Activated naive CD4-positive, alpha-beta T cell (primary cell): ENCODE measurements at places on chromosomes 11 and 22.

- DNase-seq, result no peak
These were observed 46.8 kb downstream of the PKNOX2 start for GRCh38 chr11:125211191-125211947.

GRCh38 chr11:64268893-64269539, 15.4 kb downstream of the BAD start:
- DNase-seq, result no peak

- no peak for DNase-seq
These were observed 914.5 kb downstream of the METTL15 start for GRCh38 chr11:29022676-29023075.

- DNase-seq, result peak; percentile 31
These were observed 38.1 kb upstream of the LINC01488 start for GRCh38 chr11:69443138-69443967.

DNA sequence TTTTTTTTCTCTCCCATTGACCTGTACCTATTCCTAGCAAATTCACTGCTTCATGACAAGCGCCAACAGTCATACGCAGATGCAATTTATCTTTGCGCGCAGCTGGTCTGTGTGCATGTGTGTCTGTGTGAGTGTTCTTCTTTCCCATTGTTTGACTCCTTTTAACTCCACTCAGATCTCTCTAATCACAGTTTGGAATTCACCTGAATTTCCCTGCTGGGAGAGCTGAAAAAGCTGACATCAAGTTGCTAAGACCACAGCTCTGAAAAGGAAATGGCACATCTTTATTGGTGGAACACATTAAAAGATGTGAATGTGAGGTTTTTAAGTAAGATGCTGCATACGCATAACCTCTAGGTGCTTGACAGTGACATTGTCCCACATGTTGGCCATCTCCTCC, 187.4 kb upstream of the MTMR2 start:
- no peak for DNase-seq

DNA sequence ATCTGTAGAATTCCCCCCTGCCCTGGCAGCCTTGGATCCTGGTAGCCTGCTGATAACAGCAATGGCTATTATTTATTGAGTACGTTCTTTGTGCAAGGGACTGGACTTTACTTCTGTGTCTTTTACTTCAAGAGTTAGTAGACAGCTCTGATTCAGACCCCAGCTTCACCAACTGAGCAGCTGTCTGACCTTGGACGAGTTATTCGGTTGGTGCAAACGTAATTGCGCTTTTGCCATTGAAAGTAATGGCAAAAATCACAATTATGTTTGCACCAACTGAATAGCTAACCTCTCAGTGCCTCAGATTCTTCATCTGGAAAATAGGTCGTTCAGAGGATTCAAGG, 108.9 kb downstream of the TIMP3 start:
- DNase-seq, result no peak

DNA sequence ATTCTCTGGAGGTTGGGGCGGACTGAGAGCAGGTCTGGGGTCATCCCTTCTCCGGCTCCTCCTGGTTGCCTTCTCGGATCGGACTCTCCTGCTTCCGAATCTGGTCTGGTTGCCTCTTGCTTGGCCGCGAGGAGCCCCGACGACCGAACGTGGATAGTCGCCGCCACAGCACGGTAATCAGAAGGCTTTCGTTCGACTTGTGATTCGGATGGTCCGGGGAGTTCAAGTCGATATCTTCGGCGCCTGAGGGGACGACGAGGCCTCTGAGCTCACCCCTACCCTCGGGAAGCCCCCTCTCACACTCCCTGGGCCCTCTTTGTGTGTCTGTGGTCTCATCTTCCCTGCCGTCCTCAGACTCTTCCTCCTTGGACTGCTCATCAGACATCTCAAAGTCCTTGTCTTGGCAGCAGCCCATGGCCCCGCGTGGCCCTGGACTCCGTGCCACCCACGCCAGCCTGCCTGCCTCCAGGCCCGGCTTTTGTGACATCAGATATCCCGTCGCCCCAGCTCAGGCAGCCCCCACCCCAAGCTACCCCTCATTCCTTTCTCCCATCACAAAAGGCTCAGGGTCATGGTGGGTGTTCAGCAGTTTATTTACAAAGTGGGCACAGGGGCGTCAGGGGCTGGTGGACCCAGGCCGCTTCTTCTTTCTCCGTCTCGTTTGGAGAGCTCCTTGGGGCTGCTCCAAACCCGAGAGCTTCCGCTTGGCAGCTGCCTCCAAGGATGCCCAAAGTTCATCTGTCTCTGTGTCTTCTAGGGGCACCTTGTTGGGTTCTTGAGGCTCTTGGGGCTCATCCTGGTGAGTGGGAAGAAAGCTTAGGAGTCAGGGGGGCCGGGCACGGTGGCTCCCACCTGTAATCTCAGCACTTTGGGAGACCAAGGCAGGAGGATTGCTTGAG, at the start of gene TEX54:
TEX54 (minus strand) TSS at position 506 of the 899 bp plus-strand sequence.
- DNase-seq, result no peak

- no peak for DNase-seq
These were observed 18.4 kb downstream of the SYT13 start for GRCh38 chr11:45267652-45268299.

GRCh38 chr22:20503816-20504215, 3.6 kb upstream of the MED15 start:
- no peak for DNase-seq

- DNase-seq, result no peak
These were observed 16.2 kb upstream of the SESN3 start for GRCh38 chr11:95247127-95247684.

DNA sequence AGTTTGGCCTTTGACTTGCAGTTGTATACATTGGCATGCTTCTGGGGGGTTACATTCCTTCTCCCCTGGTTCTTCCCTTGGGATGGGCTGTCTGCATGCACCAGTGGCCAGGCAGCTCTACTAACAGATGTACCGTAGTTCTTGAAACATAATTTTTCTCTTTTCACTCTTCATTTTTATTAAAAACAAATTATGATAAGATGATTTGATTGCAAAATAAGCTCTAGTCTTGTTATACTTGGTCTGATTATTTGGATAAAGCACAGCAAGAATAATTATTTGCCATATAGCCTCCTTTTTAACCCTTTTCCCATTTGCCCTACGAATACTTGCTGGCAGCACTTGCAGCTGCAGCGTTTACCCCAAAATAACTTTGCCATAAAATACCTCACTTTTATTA, 12.7 kb downstream of the OR56A5 start:
- DNase-seq, result no peak

GRCh38 chr11:100851147-100851546, 164.1 kb downstream of the ARHGAP42 start:
- no peak for DNase-seq
